ENCODE measurements at places on chromosomes 2 and 18. TPM values are rescaled to one million over a fixed set of nuclear protein-coding genes. Genes with fewer than 3 reads are reported as not detected.

CNRIP1 gene
- total RNA-seq: not detected

ZNF396 gene
- total RNA-seq: 0.92 TPM

GRCh38 chr2:84844141-84844540 lies 36.7 kb downstream of the TRABD2A start:
- H3K4me1 ChIP-seq: peaks cover 91% of the 10 kb centered on the region
- no peak for DNase-seq
- H3K4me3 ChIP-seq: peak overlapping the region; percentile 49
- no peaks in the 10 kb centered on the region for H3K27me3 ChIP-seq
- peaks cover 70% of the 10 kb centered on the region for H3K36me3 ChIP-seq

- H3K4me3 ChIP-seq: no peak overlapping the region
- H3K36me3 ChIP-seq: no peaks in the 10 kb centered on the region
- peaks cover 11% of the 10 kb centered on the region for H3K4me1 ChIP-seq
- H3K27me3 ChIP-seq: peaks cover 5% of the 10 kb centered on the region
These were observed 85.4 kb upstream of the CABLES1 start for GRCh38 chr18:23049698-23050373.

- no peaks in the 10 kb centered on the region for H3K4me1 ChIP-seq
- no peaks in the 10 kb centered on the region for H3K27me3 ChIP-seq
- H3K4me3 ChIP-seq: no peak overlapping the region
- H3K36me3 ChIP-seq: no peaks in the 10 kb centered on the region
These were observed 26.2 kb downstream of the TRAF3IP1 start for GRCh38 chr2:238346544-238346943.

- H3K36me3 ChIP-seq: no peaks in the 10 kb centered on the region
- H3K27me3 ChIP-seq: no peaks in the 10 kb centered on the region
- H3K4me3 ChIP-seq: no peak overlapping the region
- H3K27ac ChIP-seq: no peak overlapping the region
- no peak for DNase-seq
These were observed 236.4 kb downstream of the PIEZO2 start for GRCh38 chr18:10912790-10913545.

GRCh38 chr2:33521791-33522281 lies 45.4 kb downstream of the RASGRP3 start:
- peaks cover 5% of the 10 kb centered on the region for H3K36me3 ChIP-seq
- H3K27me3 ChIP-seq: no peaks in the 10 kb centered on the region
- no peak for DNase-seq

MATN3 gene
- total RNA-seq: not detected

ABHD3 gene
- total RNA-seq: 18.8 TPM

DNA sequence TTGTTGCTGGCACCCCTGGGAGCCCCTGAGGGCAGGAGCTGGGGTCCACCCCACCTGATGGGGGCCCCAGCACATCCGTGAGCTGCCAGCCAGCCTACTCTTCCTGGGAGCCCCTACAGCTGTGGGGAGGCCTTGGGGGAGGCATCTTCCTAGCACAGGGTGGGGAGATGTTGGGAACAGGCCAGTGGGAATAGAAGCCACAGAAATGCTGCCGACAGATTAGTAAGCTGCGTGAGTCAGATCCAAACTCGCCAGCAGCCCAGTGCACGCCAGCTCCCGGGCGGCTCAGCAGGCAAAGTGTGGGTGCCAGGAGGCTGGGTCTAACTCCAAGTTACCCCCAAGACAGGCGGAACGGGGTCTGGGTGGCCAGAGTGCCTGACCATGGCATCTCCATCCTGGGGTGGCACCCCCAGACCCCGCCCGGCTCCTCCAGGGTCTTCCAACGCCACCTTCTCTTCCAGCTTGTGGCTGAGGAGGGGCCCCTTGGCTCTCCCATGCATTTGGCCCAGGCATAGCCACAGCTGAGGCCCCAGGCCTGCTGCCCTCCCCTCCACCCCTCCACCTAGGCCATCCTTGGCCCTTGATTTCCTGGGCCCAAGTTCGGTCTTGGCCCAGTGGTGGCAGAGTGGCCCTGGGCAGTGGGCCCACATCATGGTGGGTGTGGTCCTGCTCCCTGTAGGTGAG lies 15.3 kb downstream of the CROCC2 start:
- DNase-seq: no peak
- no peaks in the 10 kb centered on the region for H3K4me1 ChIP-seq
- peaks cover 5% of the 10 kb centered on the region for H3K27me3 ChIP-seq

PRADC1 gene
- total RNA-seq: 20.9 TPM

EFHD1 gene
- total RNA-seq: 1.1 TPM

- DNase-seq: no peak
- no peak overlapping the region for H3K27ac ChIP-seq
- H3K4me3 ChIP-seq: no peak overlapping the region
- no peaks in the 10 kb centered on the region for H3K4me1 ChIP-seq
- no peaks in the 10 kb centered on the region for H3K36me3 ChIP-seq
- H3K27me3 ChIP-seq: no peaks in the 10 kb centered on the region
These were observed 397.6 kb upstream of the LRATD1 start for GRCh38 chr2:14234911-14235310.

GRCh38 chr2:102256276-102256675 lies 55.1 kb upstream of the IL1RL1 start:
- H3K36me3 ChIP-seq: peaks cover 26% of the 10 kb centered on the region
- peaks cover 1% of the 10 kb centered on the region for H3K27me3 ChIP-seq

GRCh38 chr2:102871707-102872106 lies 109.9 kb downstream of the TMEM182 start:
- H3K27me3 ChIP-seq: no peaks in the 10 kb centered on the region
- H3K4me1 ChIP-seq: no peaks in the 10 kb centered on the region
- DNase-seq: no peak
- H3K27ac ChIP-seq: no peak overlapping the region
- no peak overlapping the region for H3K4me3 ChIP-seq
- no peaks in the 10 kb centered on the region for H3K36me3 ChIP-seq

GRCh38 chr2:199509403-199509802 lies 51.7 kb upstream of the SATB2 start:
- H3K4me3 ChIP-seq: no peak overlapping the region
- no peaks in the 10 kb centered on the region for H3K36me3 ChIP-seq
- H3K4me1 ChIP-seq: no peaks in the 10 kb centered on the region
- no peak overlapping the region for H3K27ac ChIP-seq
- H3K27me3 ChIP-seq: peaks cover 17% of the 10 kb centered on the region

GRCh38 chr2:225488743-225489142 lies 89.2 kb downstream of the NYAP2 start:
- DNase-seq: no peak
- H3K4me1 ChIP-seq: no peaks in the 10 kb centered on the region
- no peak overlapping the region for H3K27ac ChIP-seq
- no peaks in the 10 kb centered on the region for H3K36me3 ChIP-seq

DNA sequence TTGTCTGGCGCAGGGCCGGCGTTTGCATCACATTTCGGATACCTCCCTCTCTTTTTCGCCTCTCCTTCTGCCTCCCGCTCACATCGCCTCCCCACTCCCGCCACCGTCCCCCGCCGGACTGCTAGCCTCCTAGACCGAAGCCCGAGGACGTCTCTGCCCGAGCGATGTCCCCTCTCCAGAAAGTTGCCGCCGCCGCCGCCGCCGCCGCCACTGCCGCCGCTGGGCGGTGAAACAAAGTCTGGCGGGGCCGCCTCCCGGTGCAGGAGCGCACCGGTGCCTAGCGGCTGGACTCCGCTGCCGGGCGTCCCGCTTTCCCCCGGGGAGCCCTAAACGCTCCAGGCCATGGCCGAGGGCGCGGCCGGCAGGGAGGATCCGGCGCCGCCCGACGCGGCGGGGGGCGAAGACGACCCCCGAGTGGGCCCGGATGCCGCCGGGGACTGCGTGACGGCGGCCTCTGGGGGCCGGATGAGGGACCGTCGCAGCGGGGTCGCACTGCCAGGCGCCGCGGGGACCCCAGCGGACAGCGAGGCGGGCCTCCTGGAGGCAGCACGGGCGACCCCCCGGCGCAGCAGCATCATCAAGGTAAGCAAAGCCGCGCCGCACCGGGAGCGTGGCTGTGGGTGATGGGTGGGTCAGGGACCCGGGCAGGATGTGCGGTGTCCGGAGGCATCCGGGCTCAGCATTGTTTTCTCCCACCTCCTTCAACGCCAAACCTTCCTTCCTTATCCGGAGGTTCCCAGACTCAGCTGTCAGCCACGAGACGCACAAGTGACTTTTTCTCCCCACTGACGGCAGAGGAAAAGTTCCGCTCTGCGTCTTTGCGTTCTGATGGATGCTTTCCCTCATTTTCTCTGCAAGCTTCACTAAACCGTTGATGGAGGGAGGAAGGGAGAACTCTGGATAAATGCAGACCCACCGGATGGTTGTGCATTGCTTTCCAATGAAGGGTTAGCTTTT lies 643 bp downstream of the PLCL1 start:
- peak overlapping the region; percentile 92 for H3K4me3 ChIP-seq
- H3K4me1 ChIP-seq: peaks cover 41% of the 10 kb centered on the region
- H3K27me3 ChIP-seq: no peaks in the 10 kb centered on the region

DNA sequence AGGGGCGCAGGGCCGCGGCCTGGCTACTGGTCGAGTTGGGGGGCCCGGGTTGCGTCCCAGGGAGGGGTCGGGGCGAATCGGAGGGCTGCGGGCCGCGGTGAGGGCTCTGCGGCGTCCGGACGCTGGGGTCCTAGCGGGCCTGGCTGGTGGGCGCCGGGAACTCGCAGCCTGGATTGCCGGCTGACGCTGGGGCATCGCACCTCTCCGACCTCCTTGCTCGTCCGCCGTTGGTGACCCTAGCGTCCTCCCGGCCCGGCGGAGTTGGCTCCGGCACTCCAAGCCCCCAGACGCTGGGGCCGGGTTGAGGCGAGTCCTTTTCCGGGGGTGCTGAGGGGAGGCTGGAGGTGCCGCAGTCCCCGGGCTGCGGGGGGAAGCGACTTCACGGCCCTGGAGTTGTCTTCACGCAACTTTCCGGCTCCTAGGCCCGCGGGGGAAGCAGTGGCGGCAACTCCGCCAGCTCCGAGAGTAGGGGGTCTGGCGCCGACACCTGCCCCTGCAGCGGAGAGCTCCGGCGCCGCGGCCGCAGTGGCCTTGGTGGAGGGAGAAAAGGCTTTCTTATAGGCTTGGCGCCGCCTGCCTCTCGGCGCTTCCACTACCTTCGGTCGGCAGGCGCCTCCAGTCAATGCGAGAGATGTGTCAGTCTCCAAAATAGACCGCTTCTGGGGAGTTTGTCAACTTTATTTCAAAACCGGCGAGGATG lies 70.3 kb downstream of the HAUS1 start:
- peaks cover 35% of the 10 kb centered on the region for H3K4me1 ChIP-seq
- H3K27ac ChIP-seq: peak overlapping the region; percentile 99
- DNase-seq: peak; percentile 59
- no peaks in the 10 kb centered on the region for H3K27me3 ChIP-seq

GFPT1 gene
- 34.3 TPM for total RNA-seq

DNA sequence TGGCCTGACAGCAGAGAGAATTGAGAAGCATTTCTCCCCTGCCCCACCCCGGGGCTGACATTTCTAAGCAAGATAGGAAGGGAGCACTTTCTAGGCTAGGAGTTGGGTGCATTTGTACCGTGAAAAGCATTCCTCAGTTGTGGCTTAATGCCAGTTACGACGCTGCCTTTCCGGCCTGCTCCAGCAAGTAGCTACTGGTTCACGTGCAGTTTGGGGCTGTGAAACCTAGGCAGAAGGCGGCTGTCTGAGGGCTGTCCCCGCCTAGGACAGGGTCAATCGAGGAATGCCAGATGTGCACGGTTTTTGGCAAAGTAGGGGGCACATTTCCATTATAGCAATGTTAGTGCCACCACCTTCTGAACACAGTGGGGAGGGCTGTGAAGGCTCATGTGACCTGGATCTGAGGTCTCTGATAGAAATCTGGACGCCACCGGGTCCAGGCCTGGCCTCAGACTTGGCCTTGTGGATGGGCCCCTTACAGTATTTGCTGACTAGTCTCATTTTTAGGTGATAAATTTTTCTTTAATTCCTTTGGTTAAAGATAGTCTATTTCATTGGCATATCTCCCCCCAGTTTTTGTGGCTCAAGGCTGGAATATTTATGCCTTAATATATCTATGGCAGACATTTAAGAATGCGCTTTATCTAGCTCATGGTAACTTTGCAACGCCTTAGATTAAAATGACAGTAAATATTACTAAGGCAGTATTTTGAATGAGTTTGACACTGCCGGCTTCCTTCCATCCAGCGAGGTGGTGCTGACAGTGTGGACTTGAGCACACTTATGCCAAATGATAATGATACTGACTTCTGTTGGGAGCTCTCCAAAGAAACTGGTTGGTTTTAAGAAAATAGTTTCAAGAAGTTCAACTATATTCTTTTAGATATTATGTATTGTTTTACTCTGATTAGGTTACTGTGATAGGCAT lies 78.7 kb downstream of the LPIN1 start:
- peaks cover 27% of the 10 kb centered on the region for H3K36me3 ChIP-seq
- no peak overlapping the region for H3K4me3 ChIP-seq
- no peaks in the 10 kb centered on the region for H3K27me3 ChIP-seq
- H3K4me1 ChIP-seq: peaks cover 29% of the 10 kb centered on the region

- DNase-seq: no peak
- no peaks in the 10 kb centered on the region for H3K27me3 ChIP-seq
- H3K4me3 ChIP-seq: no peak overlapping the region
- peaks cover 8% of the 10 kb centered on the region for H3K4me1 ChIP-seq
- H3K27ac ChIP-seq: no peak overlapping the region
- peaks cover 49% of the 10 kb centered on the region for H3K36me3 ChIP-seq
These were observed 15.0 kb downstream of the UBXN4 start for GRCh38 chr2:135756692-135757091.

GRCh38 chr2:238667008-238667407 lies 180.9 kb upstream of the TWIST2 start:
- H3K36me3 ChIP-seq: peaks cover 5% of the 10 kb centered on the region
- no peak for DNase-seq
- H3K27me3 ChIP-seq: peaks cover 44% of the 10 kb centered on the region
- no peak overlapping the region for H3K4me3 ChIP-seq

GREB1L gene
- total RNA-seq: not detected

- no peak for DNase-seq
- H3K4me3 ChIP-seq: no peak overlapping the region
- H3K27ac ChIP-seq: no peak overlapping the region
- H3K27me3 ChIP-seq: no peaks in the 10 kb centered on the region
- H3K4me1 ChIP-seq: no peaks in the 10 kb centered on the region
- H3K36me3 ChIP-seq: no peaks in the 10 kb centered on the region
These were observed 298.5 kb downstream of the EN1 start for GRCh38 chr2:118548880-118549488.

GRCh38 chr2:73408198-73408597 lies 22.6 kb downstream of the ALMS1 start:
- no peak overlapping the region for H3K27ac ChIP-seq
- H3K4me1 ChIP-seq: peaks cover 10% of the 10 kb centered on the region
- H3K27me3 ChIP-seq: no peaks in the 10 kb centered on the region
- DNase-seq: no peak
- H3K36me3 ChIP-seq: peaks cover 44% of the 10 kb centered on the region
